Upper lobe of left lung (tissue), 6 donors: ENCODE measurements at places on chromosomes 3 and 15. TPM values are rescaled to one million over a fixed set of nuclear protein-coding genes. Genes with fewer than 3 reads are reported as not detected.

- H3K27ac ChIP-seq, result peak overlapping the region; percentile 59
- no peak overlapping the region for H3K4me3 ChIP-seq
- no peaks in the 10 kb centered on the region for H3K27me3 ChIP-seq
- no peaks in the 10 kb centered on the region for H3K36me3 ChIP-seq
These were observed 325.4 kb upstream of the WNT5A start for GRCh38 chr3:55812394-55813013.

- DNase-seq, result no peak
- H3K27ac ChIP-seq, result no peak overlapping the region
- no peaks in the 10 kb centered on the region for H3K27me3 ChIP-seq
- no peaks in the 10 kb centered on the region for H3K36me3 ChIP-seq
These were observed 37.7 kb upstream of the KLHL25 start for GRCh38 chr15:85832394-85832793.

DNA sequence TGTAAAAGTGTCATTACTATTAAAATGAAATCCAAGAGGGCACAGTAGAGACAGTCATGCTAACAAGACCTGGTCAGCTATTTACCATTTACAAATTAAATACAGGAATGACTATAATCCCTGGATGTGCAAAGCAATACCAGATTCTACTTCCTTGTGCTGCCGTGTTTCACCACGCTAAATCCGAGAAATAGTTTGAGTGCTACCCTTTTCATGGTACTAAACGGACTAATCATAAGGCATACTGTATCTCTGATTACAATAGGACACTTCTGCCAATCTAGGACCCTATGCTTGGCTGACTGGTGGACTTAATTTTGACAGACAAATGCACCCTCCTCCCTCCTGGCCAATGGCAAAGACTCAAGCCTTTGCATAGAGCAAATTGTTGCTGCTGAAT lies 63.0 kb upstream of the NR2F2 start:
- no peak overlapping the region for H3K4me3 ChIP-seq
- no peaks in the 10 kb centered on the region for H3K27me3 ChIP-seq
- H3K27ac ChIP-seq, result no peak overlapping the region
- H3K4me1 ChIP-seq, result peaks cover 6% of the 10 kb centered on the region
- no peak for DNase-seq

Gene FBN1
- total RNA-seq, result 79.5 TPM

- no peak for DNase-seq
- no peaks in the 10 kb centered on the region for H3K36me3 ChIP-seq
- no peaks in the 10 kb centered on the region for H3K27me3 ChIP-seq
- H3K27ac ChIP-seq, result peak overlapping the region; percentile 71
- no peak overlapping the region for H3K4me3 ChIP-seq
These were observed 15.8 kb downstream of the CHD2 start for GRCh38 chr15:92915766-92916435.

Gene PAQR5
- 24.5 TPM for total RNA-seq

DNA sequence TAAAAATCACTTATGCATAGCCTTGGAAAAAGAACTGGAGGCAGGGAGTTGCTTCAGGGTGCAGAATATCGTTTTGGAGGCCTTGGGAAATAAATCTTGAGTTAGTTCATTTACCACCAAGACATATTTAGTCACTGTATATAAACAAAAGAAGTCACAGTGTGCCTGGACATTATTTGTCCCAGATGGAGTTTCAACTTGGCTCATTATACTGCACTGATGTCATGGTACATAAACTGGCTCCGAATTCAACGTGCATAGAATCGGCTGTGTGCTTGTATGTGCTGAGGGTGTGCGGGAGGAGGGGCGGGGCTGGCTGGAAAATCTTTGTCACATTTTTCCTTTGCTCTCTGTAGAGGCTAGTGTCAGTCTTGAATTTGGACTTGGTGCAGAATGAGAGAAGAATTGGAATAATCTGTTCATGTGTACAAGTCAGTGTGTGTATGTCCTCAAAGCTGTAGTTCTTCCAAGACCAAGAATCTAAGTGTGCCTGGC lies 86.6 kb downstream of the FNDC3B start:
- DNase-seq, result no peak
- no peaks in the 10 kb centered on the region for H3K36me3 ChIP-seq
- H3K27me3 ChIP-seq, result no peaks in the 10 kb centered on the region
- no peak overlapping the region for H3K27ac ChIP-seq
- no peak overlapping the region for H3K4me3 ChIP-seq

GRCh38 chr3:102301155-102301880 lies 133.5 kb upstream of the ZPLD1 start:
- no peaks in the 10 kb centered on the region for H3K27me3 ChIP-seq
- no peaks in the 10 kb centered on the region for H3K36me3 ChIP-seq
- no peak for DNase-seq
- H3K27ac ChIP-seq, result no peak overlapping the region
- no peaks in the 10 kb centered on the region for H3K4me1 ChIP-seq
